Heart right ventricle (tissue), 16 donors: ENCODE measurements at places on chromosomes 13 and 19. TPM values are rescaled to one million over a fixed set of nuclear protein-coding genes. Genes with fewer than 3 reads are reported as not detected.

- no peak for DNase-seq
Measured at GRCh38 chr13:110676595-110677587, 29.0 kb downstream of the CARS2 start.

DNA sequence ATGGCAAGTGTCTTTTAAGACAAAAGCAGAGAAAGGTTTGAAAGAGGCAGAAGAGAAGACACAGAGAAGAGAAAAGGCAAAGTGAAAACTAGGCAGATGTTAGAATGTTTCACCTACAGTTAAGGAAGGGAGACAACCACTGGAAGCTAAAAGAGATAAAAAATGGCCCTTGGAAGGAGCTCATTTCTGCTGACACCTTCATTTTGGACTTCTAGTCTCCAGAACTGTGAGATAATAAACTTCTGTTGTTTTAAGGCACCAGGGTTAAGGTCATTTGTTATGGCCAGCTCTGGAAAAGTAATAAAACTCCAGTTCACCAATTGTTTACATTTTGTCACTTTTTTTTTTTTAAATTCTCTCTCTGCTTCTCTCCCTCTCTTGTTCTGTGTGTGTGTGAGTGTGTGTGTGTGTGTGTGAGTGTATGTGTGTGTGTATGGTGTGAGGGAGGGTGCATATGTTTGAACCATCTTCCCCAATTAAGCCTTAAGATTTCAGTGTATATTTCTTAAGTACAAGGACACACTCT lies 374.6 kb downstream of the DACH1 start:
- no peak for DNase-seq

DNA sequence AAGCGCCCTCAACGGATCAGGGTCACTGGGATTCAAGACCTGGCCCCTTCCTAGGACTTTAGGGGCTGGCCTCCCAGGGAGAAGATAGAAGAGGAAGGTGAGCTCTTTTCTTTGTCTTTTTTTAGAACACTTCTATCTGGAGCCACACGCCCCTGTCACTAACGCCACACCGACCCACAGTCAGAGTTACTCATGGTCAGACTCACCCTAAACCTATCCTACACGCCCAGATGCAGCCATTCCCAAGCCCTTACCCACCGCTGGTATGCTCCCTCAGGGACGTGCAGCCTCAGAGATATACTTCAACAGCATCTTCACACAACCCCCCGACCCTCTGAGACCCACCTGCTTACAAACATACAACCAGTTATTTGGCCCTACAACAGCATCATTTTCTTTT lies 29.9 kb upstream of the MUC16 start:
- no peak for DNase-seq

- DNase-seq = no peak
Measured at GRCh38 chr13:111940892-111941291, 126.1 kb upstream of the SOX1 start.

DNA sequence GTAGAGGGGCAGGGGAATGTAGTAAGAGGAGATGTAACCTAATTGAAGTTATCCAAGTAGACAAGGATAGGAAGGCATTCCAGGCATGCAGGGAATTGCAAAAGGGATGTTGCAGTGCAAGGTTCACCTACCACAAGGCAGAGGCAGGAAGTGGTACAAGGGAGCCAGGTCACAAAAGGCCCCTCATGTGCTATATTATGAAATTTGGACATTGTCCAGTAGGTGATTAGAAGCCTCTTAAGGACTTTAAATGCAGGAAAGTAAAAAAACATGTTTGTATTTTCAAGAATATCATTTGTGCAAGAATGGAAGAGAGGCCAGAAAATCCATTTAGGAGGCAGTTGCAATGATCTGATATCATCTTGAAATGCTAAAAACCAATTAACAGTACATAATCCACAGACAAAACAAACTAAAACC lies 111.4 kb downstream of the FRY start:
- no peak for DNase-seq

GRCh38 chr13:110114316-110114715 lies 192.6 kb downstream of the COL4A1 start:
- no peak for DNase-seq

- no peak for DNase-seq
Measured at GRCh38 chr19:44614313-44614712, 950 bp downstream of the IGSF23 start.

- peak; percentile 22 for DNase-seq
Measured at GRCh38 chr13:59398127-59398526, 765.6 kb downstream of the DIAPH3 start.

- no peak for DNase-seq
Measured at GRCh38 chr19:35703343-35703742, 1.0 kb upstream of the ZBTB32 start.

DNA sequence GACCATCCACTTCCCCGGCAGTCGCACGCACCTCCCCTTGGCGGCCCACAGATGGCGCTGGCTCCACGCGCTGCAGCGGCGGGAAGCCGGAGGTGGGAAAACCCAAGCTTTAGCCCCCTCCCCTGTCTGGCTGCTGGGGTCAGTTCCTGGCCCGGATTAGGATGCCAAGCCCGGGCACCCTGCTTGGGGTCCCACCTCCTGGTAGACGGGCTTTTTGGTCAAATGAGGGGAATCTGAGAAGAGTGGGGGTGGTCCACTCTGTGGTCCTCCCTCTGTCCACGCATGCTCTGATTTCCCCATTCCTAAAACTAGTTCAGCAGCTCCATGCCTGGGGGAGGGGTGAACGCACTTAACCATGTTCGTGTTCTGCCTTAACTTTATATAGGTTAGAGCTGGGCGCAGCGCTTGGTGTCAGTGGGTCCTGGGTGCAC lies 8.1 kb upstream of the ADGRE2 start:
- peak; percentile 21 for DNase-seq

DNA sequence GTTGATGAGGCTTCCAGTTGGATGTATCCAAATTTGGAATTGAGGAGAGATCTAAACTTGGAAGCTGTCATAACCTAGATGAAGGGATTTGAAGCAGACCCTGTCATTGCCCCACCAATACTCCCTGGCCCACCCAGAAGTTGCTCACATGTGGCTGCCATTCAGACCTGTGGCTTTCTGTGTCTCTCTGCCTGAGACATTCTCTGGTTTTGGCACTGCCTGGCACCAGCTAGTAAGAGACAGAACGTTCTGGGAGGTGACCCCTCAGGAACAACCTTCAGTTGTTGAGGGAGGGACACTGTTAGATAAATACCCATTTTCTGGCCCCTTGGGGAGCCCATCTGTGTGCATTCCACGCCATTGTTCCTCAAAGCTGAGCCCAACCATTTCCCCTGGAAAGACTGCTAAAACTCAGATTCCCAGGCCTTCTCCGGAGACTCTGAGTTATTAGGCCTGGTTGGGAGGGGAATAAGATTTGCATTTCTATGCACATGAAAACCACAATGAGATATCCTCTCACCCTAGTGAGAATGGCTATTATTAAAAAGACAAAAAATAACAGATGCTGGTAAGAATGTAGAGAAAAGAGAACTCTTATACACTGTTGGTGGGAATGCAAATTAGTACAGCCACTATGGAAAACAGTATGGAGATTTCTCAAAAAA lies 290.4 kb downstream of the TSHZ3 start:
- no peak for DNase-seq

DNA sequence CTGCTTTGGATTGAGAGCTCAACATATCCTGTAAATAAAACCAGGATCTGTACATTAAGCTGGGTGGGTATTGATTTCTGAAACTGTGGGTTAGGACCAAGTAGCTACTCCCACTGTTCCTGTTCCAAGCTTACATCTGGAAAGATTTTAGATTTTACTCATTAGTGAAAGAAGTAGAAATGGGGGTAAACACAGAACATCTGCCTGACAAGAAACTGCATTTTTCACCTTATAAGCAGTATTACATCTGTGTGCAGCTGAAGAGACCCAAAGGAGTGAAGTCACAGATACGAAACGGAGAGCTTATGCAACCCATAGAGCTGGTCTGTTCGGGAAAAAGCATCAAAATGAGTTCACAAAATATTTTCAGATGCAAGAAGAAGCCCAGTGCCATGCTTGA lies 235.2 kb downstream of the SLITRK5 start:
- no peak for DNase-seq

DNA sequence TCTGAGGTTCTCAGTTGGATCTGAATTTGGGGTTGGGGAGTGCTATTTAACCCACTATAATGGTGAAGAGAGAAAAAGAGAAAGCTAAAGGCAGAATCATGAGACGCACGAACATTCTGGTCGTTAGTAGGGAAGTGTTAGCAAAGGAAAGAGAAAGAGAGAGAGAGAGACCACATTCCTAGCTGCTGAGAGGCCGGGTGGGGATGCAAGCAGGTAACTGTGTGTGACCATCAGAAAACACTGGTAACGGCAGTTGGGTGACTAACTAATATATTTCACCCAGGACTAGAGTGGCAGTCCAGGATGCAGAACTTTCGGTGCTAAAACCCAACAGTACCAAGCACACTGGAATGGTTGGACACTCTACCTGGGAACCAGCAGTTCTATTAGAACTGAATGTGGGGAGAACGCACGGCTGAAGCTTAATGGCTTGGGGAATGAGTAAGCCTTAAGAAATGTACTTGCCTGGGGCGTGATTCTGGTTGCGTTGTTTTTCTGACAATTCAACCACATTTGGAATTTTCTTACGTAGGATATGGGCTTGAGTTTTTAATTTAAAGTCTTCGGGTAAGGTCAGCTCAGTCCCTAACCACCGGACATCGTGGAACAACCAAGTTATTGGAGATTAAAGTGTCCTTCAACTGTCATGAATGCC lies 130.2 kb downstream of the DNAJC15 start:
- DNase-seq = no peak

DNA sequence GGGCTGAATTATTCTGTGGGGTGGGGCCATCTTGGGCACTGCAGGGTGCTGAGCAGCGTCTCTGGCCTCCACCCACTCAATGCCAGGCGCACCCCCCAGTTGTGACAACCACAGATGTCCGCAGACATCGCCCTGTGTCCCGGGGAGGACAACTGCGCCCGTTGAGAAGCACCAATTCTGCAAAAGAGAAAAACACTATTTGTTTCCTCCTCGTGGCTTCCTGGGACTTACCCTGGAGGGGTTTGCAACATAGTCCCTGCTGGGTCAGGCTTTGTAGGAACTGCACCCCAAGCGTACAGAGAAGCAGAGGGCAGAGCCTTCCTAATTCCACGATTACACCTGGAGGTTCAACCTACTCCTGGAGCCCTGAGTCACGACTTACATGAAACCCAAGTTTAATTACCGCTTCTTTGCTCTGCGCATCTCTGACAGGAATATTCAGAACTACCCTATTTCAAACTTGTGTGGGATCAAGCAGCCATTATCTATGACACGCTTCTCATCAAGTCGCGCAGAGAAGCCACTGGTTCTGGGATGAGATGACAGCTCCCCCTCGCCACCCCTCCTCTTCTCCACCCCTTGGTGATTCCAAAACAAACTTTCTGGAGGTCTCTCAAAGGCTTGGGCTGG lies 11.1 kb upstream of the SLC39A3 start:
- no peak for DNase-seq

CEACAM6 gene
- polyA plus RNA-seq = not detected

MED4 gene
- 44.3 TPM for polyA plus RNA-seq

ZNF132 gene
- polyA plus RNA-seq = 1.1 TPM

INSL3 gene
- not detected for polyA plus RNA-seq

TPTE2 gene
- not detected for polyA plus RNA-seq
